ENCODE measurements at places on chromosomes 12 and 14.

GRCh38 chr12:130345292-130345691 lies 7.6 kb downstream of the PIWIL1 start:
- no peak for DNase-seq

DNA sequence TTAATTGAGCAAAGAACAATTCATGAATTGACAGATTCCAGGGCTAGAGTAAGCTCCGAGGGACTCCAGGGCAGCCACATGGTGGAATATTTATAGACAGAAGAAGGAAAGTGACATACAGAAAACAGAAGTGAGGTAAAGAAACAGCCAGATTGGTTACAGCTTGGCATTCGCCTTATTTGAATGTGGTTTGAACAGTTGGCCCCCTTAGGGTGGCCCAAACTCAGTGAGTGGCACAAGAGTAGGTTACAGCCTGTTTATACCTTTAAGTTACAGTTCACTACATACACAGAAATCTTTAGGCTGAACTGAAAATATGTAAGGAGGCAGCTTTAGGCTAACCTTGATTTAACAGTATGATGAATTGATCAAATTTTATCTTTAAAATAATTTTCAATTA lies 174.5 kb upstream of the CNOT2 start:
- no peak for DNase-seq

GRCh38 chr12:70831543-70831942 lies 89.0 kb downstream of the PTPRR start:
- DNase-seq = no peak

DNA sequence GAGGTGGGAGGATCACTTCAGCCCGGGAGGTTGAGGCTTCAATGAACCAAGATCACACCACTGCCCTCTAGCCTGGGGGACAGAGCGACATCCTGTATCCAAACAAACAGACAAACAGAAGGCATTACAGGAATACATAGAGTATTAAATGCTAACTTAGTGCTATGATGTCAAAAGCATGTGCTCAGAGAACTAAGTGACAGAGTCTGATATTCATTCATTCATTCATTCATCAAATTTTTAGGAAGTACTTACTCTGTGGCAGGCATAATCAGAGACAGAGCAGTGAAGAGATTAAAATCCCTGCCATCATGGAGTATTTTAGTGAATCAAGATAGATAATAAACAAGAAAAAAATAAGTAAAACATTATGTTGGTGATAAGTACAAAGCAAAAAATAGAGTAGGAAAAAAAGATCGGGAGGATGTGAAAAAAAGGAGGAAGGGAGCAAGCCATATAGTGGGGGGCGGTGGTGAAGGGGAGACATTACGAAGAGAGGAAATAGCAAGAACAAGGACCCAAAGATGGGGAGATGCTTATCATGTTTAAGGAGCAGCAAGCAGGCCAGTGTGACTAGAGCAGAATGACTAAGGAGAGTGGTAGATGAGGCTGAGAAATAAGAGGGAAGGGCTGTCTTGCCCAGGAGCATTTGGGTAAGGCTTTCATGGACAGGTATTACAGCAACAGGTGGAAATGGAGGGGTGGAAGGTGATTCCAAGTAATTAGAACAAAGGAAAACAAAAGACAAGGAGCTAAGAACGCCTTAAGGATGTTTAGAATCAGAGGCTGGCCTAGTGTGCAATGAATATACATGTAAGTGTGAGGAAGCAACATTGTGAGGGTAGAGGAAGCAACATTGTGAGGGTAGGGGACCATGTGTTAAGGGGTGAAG lies 2.8 kb downstream of the MAP4K5 start:
- DNase-seq = no peak

- DNase-seq = no peak
These were observed 122.3 kb downstream of the PTPRR start for GRCh38 chr12:70798016-70798783.

DNA sequence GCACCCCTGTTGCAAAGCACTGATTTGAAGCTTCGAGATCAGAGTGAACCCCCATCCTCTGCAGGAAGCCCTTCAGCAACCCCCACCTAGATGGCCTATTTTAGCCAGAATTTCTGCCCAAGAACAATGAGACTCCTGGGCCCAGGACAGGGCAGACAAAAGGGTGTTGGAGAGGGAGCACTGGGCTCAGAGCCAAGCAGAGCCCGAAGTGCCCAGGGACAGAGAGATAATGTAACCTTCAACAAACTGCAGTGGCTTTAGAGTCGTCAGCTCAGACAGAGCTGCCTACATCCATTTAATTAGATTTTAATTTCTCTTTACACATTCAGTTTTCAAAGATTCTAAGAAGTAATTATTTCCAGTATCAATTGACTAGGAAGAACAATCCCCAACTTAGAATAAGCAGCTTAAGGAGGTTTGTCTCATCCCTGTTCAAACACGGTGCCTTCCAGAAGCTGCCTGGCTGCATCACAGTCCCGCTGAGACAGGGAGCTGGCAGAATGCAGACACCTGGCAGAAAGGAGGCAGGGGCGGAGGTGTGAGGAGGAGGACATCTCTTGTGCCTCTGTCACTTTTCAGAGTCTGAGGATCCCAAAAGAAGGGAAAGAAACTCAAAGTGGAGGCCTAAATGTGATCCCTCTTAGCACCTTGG lies 504.9 kb upstream of the CCDC196 start:
- DNase-seq = no peak

DNA sequence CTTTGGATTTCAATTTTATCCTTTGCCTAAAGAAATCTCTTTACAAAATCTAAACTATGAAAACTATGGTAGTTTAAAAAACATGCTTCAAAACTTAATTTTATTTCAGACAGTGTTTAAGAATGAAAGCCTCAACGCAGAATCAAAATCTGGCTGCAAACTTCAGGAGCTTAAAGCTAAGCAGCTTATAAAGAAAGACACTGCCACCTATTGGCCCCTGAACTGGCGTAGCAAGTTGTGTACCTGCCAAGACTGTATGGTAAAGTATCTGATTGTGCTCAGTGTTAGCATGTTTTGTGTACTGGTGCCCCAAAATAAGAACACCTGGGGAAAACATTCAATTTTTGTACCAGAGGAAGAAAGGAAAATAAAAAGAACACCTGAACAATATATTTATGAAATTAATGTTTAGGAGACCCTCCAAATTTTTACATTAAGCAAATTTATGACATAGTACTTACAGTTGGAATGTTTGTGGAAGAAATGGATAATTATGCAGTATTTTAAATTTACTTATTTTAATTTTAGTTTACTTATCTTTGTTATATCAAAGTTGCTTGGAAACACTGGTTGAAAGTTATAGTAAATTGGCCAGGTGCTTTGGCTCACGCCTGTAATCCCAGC lies 12.2 kb downstream of the UBR7 start:
- no peak for DNase-seq

- no peak for DNase-seq
These were observed 92.7 kb downstream of the AKAP6 start for GRCh38 chr14:32421781-32422180.

GRCh38 chr12:13864081-13864673 lies 117.2 kb downstream of the GRIN2B start:
- DNase-seq = peak; percentile 83

GRCh38 chr12:1630827-1631591 lies 2.0 kb downstream of the WNT5B start:
- DNase-seq = peak; percentile 81

DNA sequence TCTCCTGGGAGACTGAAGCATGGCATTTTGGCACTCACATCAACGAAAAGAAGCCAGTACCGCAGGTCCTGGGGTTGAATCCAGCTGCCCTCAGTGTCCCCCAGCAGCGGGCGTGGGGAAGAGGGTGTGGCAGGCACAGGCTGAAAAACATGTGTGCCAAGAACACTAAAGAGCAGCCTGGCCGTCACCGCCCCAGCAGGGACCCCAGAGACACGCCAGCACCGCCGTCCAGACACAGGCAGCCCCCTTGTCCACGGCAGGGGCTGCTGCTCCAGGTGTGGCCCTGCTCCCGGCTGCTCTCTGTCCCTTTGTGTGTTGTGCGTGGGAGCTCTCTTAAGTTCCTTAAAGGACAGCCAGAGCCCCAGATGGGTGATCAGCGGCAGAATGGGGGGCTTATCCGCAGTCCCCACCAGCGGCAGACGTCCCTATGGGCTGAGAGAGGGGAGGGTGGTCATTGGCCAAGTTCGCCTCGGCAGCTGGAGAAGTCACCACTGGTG lies 556 bp downstream of the PHETA1 start:
- DNase-seq = peak; percentile 50

GRCh38 chr14:38808734-38809455 lies 294.1 kb downstream of the SEC23A start:
- DNase-seq = no peak

GRCh38 chr14:76829650-76830421 lies 3.6 kb downstream of the LRRC74A start:
- peak; percentile 43 for DNase-seq

GRCh38 chr14:81209167-81209836 lies 11.5 kb downstream of the GTF2A1 start:
- no peak for DNase-seq

GRCh38 chr12:113242026-113242418 lies 20.8 kb downstream of the TPCN1 start:
- DNase-seq = no peak

DNA sequence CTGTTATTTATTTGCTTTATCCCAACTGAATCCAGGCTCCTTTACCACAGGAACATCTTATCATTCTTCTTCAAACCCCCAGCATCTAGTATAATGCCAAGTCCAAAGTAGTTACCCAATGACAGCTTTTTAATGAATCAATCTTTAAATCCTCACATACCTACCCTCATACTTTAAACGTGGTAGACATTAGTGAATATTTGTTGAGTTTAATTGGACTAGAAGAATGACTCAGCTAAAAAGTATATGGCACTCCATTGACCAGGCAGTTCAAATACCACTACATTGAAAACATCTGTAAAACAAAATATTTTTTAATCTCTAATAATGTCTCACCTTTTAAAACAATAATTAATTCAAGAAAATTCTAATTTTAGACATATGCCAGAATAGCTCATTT lies 98.1 kb downstream of the ZFC3H1 start:
- DNase-seq = no peak

DNA sequence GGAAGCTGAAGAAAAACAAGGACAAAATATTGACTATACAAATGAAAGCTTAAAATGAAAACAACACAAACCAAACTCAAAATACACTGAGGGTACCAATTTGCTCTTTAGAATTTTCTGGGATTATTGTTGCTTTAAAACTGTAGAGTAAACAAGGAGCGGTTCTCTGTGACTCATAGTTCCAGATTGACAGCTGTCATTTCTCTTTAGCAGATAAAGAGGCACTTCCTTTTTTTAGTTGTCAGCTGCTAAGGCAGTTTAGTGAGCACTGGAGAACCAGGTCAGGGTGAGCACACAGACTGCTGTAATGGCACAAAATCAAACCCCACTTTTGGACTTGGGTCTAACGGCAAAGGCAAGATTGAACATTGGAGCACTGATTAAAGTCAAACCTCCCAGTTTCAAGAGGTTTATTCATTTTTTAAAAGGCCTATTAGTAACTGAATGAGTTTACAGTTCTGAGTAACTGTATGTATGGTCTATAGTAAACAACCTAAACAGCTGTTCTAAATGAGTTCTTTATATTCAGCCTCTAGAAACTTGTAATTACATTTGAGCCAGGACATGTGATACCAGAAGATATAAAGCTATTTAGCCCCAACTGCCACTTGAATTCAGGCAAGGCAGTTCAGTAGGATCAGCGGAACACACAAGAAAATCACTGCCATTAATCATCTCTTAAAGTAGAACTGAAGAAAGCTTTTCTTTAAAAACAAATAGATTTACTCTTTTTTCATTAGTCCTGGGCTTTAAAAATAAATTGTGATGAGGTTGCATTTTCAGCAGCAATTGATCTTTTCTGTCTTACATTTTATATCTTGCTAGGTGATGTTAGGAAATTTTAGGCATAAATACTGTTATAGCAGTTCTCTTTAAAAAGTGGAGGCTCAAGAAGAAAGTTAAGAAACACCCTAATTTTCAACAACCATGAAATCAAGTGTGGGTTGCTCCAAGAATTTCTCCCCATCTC lies 71.7 kb upstream of the PRICKLE1 start:
- no peak for DNase-seq

Data from glutamatergic neuron (in vitro differentiated cells).